ENCODE measurements at places on chromosomes 7 and 10. TPM values are rescaled to one million over a fixed set of nuclear protein-coding genes. Genes with fewer than 3 reads are reported as not detected.

Gene VPS41
- total RNA-seq = 22.7 TPM

DNA sequence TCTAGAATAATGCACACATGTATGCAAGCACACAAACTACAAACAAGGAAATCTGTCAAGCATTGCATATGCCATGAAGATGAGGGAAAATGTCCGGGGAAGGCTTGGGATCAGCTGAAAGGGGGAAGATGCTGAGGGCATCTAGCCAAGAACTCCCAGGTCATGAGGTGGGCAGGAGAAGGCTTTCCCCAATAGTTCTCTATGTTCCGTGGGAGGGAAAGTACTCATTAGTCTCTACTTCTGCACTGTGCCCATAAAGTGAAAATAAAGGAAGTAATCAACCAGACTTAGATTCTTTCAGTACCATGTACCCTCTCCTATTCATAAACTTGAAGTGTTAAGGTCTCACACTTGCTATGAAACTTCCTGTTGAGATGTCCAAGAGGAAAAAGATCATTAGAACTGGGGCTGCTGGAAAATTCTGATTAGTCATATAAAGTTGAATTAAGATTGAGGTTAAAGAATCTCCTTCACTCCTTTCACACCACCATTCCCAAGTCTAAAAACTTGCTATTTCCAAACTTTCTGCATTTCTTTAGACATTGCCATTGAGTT is 17.1 kb upstream of the LIPF start:
- DNase-seq = no peak

DNA sequence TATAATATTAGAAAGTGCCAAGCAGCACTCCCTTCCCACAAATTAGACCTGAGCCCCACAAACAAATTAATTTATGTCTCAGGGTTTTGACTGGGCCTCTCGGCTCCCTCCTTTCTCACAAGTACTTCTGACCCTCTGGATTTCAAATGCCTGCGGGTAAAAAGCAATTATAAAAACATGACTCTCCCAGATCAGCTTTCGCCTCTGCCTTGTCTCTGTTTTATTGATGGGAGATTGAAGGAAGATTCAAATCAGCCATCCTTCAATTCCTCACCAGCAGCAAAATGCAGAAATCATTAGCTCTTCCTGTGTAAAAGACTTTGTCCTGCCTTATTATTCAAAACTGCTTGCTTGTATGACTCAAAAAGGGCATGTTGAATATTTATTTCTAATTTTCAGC is 453.7 kb upstream of the MKI67 start:
- no peak for DNase-seq

GRCh38 chr7:157405914-157406810 is 69.4 kb downstream of the DNAJB6 start:
- no peak for DNase-seq
